ENCODE measurements at places on chromosomes 5 and 9.

- no peak for DNase-seq
Observed at GRCh38 chr5:174314261-174314660, 268.8 kb downstream of the NSG2 start.

DNA sequence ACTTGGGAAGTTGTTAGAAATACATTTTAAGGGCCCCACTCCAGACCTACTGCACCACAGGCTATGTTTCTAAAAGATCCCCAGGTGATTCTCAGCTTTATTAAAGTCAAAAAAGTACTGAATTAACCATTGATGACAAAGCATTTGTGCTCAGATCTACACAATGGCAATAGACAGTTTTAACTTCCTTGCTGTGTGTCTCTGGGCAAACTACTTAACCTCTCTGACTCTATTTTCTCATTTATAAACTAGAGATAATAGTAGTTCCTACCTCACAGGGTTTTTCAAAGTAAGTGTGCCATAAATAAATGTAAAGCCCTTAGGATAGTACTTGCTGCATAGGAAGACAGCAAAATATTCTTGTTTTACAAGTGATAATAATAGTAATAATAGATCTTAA lies 66.3 kb downstream of the LIX1 start:
- DNase-seq = no peak

DNA sequence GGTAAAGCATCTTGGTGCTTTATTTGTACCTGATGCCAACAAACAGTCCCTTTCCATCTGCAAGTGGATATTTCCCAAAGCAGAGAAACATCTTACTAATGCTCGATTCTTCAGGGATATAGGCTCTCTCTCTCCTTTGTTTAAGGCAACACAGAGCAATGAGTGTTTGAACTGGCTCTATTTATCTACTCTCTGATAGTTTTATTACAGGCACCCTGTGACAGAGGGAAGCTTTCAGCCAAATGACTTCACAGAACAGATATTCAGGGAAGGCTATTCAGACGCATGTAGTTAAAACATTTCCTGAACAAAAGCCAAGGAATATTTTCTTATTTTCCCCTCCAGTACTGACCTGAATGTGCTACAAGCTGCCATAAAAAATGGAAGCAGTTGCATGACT lies 141.8 kb downstream of the YIPF5 start:
- no peak for DNase-seq

DNA sequence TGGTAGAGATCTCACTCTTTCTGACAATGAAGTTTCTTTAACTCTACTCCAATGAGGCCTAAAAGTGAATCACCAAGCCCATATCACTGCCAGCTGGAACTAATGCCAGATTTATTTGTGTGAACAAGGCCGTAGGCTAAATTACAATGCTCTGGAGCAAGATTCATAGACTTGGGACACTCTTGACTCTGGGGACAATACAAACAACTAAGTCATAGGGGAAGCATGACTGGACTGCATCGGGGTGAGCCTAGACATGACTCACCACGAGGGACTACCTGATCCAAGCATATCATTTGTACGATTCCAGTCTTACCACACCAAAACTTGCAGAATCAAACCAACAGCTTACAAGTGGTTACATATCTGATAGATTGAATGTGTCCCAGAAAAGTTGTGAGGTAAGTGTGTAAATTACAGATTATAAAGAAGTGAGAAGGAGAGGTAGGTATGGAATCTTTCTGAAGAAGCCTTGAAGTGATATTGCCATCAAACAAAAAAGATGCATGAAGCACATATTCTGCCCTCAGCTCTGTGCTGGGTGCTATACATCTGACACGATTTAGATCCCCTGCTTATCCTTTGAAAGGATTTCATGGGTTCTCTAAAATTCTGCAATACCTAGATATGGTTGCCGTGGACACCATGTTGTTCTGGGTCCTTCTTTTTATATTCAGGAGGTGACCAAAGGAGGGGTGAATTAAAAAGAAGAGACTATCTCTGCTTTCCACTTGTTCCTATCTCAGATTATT lies 199.3 kb upstream of the PDE4D start:
- no peak for DNase-seq

DNA sequence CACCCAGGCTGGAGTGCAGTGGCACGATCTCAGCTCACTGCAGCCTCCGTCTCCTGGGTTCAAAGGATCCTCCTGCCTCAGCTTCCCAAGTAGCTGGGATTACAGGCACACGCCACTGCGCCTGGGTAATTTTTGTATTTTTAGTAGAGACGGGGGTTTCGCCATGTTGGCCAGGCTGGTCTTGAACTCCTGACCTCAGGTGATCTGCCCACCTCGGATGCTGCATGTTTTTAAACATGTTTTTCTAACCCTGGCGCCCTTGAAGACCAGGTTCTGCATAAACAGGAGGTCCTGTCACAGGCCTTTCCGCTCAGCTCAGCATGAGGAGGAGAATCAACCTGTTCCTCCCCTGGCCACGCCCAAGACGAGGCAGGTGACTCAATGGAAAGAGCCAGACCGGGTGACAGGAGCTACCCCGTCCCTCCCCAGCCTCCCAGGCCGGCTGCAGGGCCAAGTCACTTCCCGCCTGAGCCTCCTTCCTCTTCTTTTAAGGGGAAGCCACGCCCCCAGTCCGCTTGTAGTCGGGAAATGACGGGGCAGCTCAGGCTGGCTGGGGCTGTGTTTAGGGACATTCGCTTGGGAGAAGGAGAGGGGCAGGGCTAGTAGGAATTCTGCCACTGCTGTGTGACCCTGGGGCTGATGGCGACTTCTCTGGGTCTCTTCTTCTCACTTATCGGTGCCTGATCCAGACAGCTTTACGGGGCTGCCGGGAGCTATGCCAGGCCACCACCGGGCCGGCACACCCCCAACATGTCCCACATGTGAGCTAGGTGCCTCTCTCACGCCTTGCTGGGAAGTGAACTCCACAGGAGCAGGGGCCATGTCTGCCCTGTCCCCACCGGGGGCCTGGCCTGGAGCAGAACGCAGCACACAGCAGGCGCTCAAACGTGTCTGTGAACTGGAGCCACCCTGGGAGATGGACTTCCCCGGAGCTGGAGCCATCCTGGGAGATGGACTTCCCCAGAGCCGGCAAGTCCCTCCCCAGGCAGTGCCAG lies 6.1 kb downstream of the NOTCH1 start:
- DNase-seq = peak; percentile 94

GRCh38 chr9:38747067-38747466 lies 27.1 kb upstream of the FAM240B start:
- no peak for DNase-seq

DNA sequence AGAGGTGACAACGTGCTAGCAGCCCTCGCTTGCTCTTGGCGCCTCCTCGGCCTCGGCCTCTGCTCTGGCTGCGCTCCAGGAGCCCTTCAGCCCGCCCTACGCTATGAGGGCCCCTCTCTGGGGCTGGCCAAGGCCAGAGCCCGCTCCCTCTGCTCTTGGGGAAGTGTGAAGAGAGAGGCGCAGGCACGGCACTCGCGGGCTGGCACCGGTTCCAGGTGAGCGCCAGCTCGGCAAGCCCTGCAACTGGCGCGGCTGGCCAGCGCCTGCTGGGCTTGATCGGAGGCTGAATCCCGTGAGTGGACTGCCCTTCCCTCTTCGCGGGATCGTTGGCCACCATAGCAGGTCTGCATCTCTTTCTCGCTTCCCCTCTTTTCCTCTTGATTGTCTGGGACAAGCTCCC lies 298.0 kb upstream of the PTPRD start:
- no peak for DNase-seq

DNA sequence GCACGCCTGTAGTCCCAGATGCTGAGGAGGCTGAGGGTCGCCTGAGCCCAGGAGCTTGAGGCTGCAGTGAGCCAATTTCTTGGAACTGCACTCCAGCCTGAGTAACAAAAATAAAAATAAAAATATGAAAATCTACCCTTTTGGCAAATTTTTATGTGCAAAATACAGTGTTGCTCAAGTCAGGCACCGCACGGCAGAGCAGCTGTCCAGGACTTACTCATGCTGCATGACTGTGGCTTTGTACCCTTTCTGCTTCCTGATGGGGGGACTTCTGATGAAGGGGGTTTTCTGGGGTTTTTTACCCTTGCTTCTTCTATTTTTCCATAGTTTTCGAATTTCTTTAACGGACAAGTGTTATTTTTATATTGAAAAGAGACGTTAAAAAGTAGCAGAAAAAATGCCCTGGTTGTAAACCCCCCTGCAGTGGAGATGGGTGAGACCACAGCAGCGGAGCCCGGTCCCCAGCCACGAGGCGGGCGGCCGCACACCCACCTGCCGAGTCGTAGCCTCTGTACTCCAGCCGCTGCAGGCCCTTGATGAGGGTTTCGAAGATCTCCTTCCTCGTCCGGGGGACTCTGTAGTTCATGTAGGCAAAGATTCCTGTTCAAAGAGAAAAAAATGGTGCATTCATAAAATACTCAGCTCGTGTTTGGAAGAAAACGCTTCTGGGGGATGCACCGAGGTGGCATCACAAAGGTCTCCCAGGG lies 15.0 kb downstream of the GFPT2 start:
- DNase-seq = no peak

DNA sequence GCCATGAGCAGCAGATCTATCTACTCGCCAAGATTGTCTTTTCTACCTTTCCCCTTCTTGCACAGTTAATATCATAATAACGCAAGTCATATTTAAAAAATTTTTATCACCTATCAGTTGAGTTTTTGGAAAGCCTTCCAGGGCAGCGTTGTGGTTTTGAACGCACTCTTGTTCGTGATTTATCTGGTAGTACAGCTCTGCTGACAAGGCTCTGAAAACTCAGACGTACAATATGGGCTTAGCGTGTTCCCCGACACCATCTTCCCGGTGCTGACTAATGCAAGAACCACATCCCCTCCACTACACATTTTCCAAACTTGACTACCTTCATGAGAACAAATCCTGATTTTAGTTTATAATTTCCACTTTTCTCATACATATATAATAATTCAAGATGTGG lies 1.6 kb upstream of the NFIL3 start:
- no peak for DNase-seq

DNA sequence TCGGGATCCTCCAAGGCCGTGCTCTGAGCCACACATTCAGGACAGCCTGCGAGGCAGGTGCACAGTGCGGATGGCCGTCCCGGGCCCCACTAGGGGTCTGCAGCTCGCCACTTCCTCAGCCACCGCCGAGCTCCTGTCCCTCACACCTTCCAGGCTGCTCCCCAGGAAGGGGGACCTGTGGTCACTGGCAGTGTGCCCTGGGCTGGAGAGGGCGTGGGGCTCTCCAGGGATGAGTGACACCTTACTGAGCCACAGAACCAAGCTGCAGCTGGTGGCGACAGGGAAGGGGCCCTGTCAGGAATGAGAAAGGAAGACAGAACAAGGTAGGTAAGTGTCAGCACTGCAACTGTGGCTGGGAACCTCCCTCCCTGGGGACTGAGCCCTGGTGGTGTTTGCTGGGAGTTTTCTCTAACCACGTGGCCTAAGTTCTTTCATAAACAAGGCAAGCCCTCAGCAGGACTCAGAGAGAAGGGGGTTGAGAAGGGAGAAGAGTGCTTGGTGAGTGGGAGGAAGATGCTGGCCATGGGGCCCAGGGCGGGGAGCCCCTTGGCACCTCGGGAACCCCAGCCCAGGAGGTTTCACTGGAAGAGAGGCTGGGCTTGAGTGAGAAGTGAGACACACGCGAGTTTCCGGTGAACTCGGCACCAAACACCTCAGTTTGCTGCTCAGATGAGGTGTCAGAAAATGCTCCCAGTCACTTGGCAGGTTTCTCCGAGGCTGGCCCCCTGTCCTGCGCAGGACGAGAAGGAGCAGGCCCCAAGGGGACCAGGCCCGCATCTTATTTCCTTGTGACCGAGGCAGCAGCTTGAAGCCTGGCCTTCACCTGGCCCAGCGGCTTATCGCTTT lies 5.2 kb downstream of the IL13 start:
- DNase-seq = peak; percentile 18

DNA sequence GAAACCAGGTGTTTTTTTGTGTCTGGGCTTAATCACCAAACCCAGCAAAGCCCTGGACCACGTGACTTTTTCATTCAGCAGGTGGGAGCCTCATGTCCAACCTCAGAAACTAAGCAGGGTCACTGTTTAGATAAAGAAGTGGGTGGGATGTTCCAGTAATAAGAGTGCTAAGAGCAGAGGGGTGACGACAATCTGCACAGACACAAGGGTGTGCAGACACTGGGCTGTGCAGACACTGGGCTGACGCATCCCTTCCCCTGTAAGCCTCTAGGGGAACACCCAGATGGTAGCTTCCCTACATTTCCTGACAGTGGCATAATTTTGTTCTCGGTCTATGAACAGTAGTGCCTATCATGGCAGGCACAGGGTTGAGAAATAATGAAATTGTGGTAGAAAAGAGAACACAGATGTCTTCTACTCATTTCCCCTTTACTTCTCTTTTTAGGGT lies 85.1 kb downstream of the SAXO1 start:
- DNase-seq = peak; percentile 3

- no peak for DNase-seq
Observed at GRCh38 chr5:168365581-168366081, 74.2 kb downstream of the WWC1 start.

- DNase-seq = no peak
Observed at GRCh38 chr9:123048748-123049147, 15.3 kb downstream of the GPR21 start.

GRCh38 chr5:51669095-51669494 lies 285.8 kb downstream of the ISL1 start:
- DNase-seq = no peak

GRCh38 chr9:105291938-105292337 lies 47.5 kb downstream of the SLC44A1 start:
- DNase-seq = no peak

GRCh38 chr5:122019919-122020590 lies 58.0 kb downstream of the LOX start:
- DNase-seq = no peak

DNA sequence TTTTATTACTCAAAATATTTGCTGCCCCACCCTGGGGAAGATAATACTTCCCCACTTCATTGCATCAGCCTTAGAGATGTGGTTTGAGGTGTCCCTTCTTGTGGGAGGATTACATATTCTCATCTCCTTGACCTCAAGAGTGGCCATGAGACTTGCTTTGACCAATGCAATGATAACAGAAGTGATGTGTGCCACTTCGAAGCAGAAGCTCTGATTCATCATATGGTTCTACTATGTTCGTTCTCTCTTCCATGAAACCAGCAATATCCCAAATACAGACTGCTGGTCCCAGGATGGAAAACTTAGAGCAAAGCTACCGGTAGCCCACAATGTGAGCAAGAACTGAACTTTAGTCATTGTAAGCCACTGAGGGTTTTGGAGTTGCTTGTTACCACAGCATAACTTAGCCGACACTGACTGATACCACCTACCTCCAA lies 92.0 kb downstream of the THBS4 start:
- no peak for DNase-seq

- no peak for DNase-seq
Observed at GRCh38 chr5:74052441-74053221, 426.6 kb downstream of the ARHGEF28 start.

DNA sequence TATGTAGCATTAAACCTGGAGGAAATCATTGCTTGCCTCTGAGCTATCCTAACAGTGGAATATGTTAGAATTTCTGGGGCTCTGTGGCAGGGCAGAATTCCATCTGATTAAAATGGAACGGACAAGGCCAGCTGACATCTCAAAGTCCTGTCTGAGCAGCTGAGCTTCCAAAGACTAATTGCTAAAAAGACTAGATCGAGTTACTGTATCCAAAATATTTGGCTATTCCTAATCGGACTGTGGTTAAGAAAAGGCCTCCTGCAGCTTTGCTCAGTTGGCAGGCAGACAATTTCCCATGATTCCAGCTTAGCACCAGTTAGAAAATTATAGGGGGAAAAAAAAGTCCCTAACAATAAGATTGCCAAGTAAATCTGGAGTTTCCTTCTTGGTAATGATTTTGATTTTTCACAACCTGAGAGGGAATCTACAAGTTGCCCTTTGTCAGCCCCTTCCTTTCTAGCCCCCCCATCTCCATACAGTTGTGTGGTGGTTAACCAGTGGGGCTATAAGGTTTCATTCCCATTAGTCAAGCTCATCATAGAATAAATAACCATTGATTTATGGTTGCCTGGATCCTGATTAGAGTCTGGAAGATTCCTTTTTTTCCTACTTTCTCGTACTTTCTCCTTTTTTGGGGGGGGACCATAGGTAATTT lies 26.4 kb downstream of the PTGR1 start:
- DNase-seq = no peak
